ENCODE measurements at places on chromosomes 16 and 17. TPM values are rescaled to one million over a fixed set of nuclear protein-coding genes. Genes with fewer than 3 reads are reported as not detected.

GRCh38 chr16:15970743-15971439 lies 21.5 kb downstream of the ABCC1 start:
- no peak for DNase-seq
- no peak overlapping the region for H3K27ac ChIP-seq
- H3K27me3 ChIP-seq = no peaks in the 10 kb centered on the region
- H3K36me3 ChIP-seq = no peaks in the 10 kb centered on the region
- H3K4me1 ChIP-seq = peaks cover 9% of the 10 kb centered on the region
- H3K4me3 ChIP-seq = no peak overlapping the region

CA5A gene
- total RNA-seq = not detected

GRCh38 chr16:60120586-60120985 lies 1386.5 kb upstream of the GOT2 start:
- no peaks in the 10 kb centered on the region for H3K4me1 ChIP-seq
- no peak overlapping the region for H3K27ac ChIP-seq
- H3K27me3 ChIP-seq = no peaks in the 10 kb centered on the region
- no peak overlapping the region for H3K4me3 ChIP-seq
- H3K36me3 ChIP-seq = no peaks in the 10 kb centered on the region

GRCh38 chr17:28335959-28336871 lies 654 bp downstream of the TNFAIP1 start:
- H3K36me3 ChIP-seq = no peaks in the 10 kb centered on the region
- peak overlapping the region; percentile 83 for H3K27ac ChIP-seq
- H3K27me3 ChIP-seq = no peaks in the 10 kb centered on the region
- peaks cover 5% of the 10 kb centered on the region for H3K4me1 ChIP-seq
- peak overlapping the region; percentile 90 for H3K4me3 ChIP-seq

GRCh38 chr16:17532338-17532995 lies 61.7 kb upstream of the XYLT1 start:
- H3K36me3 ChIP-seq = no peaks in the 10 kb centered on the region
- no peak overlapping the region for H3K27ac ChIP-seq
- H3K4me1 ChIP-seq = no peaks in the 10 kb centered on the region
- no peak for DNase-seq
